ENCODE measurements at places on chromosomes 12 and 14. TPM values are rescaled to one million over a fixed set of nuclear protein-coding genes. Genes with fewer than 3 reads are reported as not detected.

The KCNC2 gene
- not detected for total RNA-seq

The KRT82 gene
- total RNA-seq, result not detected

The REP15 gene
- not detected for total RNA-seq

The ACTR6 gene
- 42.6 TPM for total RNA-seq

The EXOC3L4 gene
- not detected for total RNA-seq

The AVPR1A gene
- total RNA-seq, result not detected

The FIGNL2 gene
- 1.5 TPM for total RNA-seq

The SNX6 gene
- 56.6 TPM for total RNA-seq

The RNF212B gene
- total RNA-seq, result not detected

The HNRNPC gene
- 532 TPM for total RNA-seq

The TMPRSS12 gene
- total RNA-seq, result not detected

The STYK1 gene
- not detected for total RNA-seq

The CHURC1 gene
- 108 TPM for total RNA-seq

The GPRC5D gene
- total RNA-seq, result not detected

The CELA1 gene
- total RNA-seq, result 2.1 TPM

The VRTN gene
- total RNA-seq, result not detected

The LRCOL1 gene
- not detected for total RNA-seq

The SLC7A7 gene
- 71.1 TPM for total RNA-seq

The IL23A gene
- 14.4 TPM for total RNA-seq

The NDUFA12 gene
- 132 TPM for total RNA-seq

The TPCN1 gene
- total RNA-seq, result 41.9 TPM

The SNAPC1 gene
- 9.4 TPM for total RNA-seq

The RFX4 gene
- total RNA-seq, result not detected

The KRT6C gene
- not detected for total RNA-seq

The C3AR1 gene
- total RNA-seq, result 2.7 TPM

The CTSG gene
- total RNA-seq, result not detected

The NR1H4 gene
- total RNA-seq, result not detected

The IL25 gene
- not detected for total RNA-seq

The CIROP gene
- not detected for total RNA-seq

The MANSC4 gene
- not detected for total RNA-seq

All from naive thymus-derived CD4-positive, alpha-beta T cell (primary cell).